ENCODE measurements at places on chromosomes 3 and 15.

- no peak for DNase-seq
Measured at GRCh38 chr3:58120075-58120812, 90.5 kb downstream of the DNASE1L3 start.

- DNase-seq, result peak; percentile 15
Measured at GRCh38 chr15:101441696-101442095, 47.8 kb downstream of the PCSK6 start.

- DNase-seq, result no peak
Measured at GRCh38 chr3:128066676-128067075, 14.4 kb downstream of the SEC61A1 start.

GRCh38 chr15:101046826-101047225 lies 127.7 kb downstream of the LRRK1 start:
- DNase-seq, result no peak

GRCh38 chr3:108406063-108406660 lies 104.2 kb downstream of the MYH15 start:
- peak; percentile 69 for DNase-seq

- DNase-seq, result no peak
Measured at GRCh38 chr3:137988152-137988551, 21.8 kb upstream of the CLDN18 start.

DNA sequence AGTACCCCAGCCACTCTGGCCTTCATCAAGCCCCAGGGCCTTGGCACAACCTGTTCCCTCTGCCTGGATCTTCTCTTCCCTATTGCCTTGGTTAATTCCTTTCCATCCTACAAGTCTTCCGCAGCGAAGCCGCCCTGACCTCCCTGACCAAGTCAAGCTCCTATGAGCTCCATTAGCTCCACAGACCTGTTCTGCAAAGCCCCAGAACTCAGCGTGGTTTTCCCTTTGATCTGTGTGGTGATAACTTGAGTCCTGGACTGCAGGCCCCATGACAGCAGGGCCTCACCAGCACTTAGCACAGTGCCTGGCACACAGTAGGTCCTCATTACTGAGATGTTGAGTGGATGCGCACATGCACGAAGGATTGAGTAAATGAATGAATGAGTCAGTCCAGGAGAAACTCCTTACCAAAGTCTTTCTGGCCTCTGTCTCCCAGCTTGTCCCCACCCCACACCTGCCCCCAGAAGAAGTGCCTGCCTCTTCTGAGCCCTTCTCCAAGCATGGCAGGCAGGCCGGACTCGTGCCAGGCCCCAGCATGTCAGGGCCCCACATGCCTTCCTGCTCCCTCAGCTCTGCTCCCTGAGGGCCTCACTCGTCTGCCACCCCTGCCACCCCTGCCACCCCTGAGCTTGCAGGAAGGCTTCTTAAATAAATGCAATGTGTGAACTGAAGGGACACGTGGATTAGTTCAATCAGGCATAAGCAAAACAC lies 6.3 kb downstream of the ANPEP start:
- DNase-seq, result no peak

GRCh38 chr15:91424001-91424400 lies 323.9 kb downstream of the SV2B start:
- no peak for DNase-seq

- no peak for DNase-seq
Measured at GRCh38 chr3:17945018-17945798, 202.8 kb upstream of the TBC1D5 start.

DNA sequence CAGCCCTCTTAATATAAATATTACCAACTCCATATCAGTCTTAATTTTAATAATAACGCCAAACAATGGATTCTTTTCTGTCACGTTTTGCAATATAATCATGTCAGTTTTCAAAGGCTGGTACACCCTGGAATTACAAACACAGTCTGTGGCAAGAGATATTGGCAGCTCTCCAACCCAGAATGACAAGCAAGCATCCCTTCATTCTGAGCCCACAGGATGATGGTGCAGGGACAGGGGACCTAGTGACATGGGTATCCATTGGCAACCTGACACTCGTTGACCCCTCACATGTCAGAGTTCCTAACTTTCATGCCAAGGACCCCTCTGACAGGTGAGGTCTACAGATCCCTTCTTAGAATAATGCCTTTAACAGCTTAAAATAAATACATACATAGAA lies 154.5 kb upstream of the TSC22D2 start:
- DNase-seq, result no peak

DNA sequence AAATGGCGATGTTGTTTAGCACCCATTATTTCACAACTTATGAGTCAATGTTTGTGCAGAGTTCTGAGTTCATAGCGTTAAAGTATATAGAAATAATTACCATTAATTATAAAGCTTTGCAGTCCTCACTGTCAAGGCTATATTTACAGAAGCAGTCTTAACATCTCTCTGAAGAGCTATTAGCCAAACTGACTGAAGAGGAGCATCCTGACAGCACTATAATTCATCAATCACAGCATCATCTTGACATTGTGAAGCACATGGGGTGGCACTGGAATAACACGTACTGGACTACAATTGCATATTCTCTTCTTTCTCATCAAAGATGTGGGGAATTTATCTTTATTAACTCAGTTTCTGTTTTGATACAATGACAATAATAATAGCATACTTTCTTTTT lies 260.6 kb upstream of the MME start:
- DNase-seq, result no peak

GRCh38 chr15:68528626-68529290 lies 50.0 kb upstream of the CORO2B start:
- no peak for DNase-seq

- peak; percentile 20 for DNase-seq
Measured at GRCh38 chr3:133821767-133822638, 16.4 kb downstream of the SRPRB start.

- no peak for DNase-seq
Measured at GRCh38 chr15:63422891-63423590, 41.4 kb upstream of the CA12 start.

GRCh38 chr3:159236321-159236720 lies 434.5 kb downstream of the MFSD1 start:
- peak; percentile 70 for DNase-seq

- DNase-seq, result no peak
Measured at GRCh38 chr3:160568989-160569388, 3.6 kb upstream of the KPNA4 start.
